ENCODE measurements at places on chromosomes 1 and 21.

- no peak for DNase-seq
Observed at GRCh38 chr1:155202731-155203515, 4.8 kb downstream of the THBS3 start.

DNA sequence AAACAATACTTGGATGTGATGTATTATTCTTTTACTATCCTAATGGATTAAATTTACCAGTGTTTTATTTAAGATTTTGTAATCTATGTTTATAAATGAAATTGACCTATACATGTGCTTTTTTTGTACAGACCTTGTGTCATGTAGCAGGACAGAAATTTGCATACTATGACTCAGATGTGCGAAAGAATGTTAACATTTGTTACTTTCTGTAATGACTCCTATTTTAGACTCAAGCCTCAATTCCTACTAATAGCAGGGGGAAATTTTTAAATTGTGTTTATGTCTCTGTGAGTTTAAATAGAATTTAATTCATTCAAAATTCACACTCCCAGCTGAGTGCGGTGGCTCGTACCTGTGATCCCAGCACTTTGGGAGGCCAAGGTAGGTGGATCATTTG, 21.8 kb upstream of the RIMKLA start:
- no peak for DNase-seq

DNA sequence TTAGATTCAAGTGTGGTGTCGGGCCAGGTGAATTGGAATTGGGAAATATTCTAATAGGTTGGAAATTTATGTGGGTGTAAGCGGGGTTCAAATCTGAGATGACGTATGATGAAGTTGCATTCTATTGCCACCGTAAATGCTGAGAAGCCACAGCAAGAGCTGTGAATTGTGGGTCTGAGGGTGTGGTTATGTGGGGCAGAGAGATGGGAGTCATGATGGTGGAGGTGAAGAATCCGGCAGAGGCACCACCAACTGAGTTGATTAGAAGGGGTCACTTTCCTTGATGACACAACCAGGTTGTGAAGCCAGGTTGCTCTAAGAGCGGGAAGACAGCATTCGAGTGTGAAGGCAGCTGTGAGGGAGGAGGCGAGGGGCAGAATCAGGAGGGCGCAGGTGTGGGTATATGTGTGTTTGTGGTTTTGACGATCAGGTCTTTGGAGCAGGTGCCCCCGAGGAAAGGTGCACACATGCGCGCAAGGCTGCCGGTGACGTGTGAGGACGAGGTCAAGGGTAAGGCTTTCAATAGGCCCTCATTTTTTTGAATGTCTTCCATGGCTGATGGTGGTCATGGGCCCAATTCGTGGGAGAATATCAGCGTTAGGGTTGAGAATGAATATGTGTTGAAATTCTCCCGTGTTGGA, 18.7 kb downstream of the LRRC3 start:
- DNase-seq = no peak

DNA sequence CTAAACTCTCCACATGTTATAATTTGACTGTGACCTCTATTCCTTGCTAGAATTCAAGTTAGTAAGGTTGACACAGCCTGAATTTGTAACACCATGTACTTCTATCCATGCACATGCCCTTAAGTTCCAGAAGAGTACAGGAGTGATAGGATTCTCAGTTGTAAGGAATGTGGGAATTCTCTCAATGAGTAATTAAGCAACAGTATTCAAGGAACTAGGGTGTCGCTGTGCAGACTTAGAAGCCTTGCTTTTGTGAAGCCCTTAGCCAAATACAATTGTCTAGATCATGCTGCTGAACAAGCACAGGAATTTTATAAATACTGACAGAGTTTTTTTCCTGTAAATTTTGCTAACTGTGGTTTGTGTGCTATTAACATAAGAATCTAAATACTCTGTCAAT, 276.3 kb upstream of the PTBP2 start:
- no peak for DNase-seq

Measured in mesenteric fat pad (tissue), 1 donor.